ENCODE measurements at places on chromosomes 2 and 18.

- DNase-seq, result no peak
Observed at GRCh38 chr2:73279852-73280251, 4.4 kb downstream of the FBXO41 start.

DNA sequence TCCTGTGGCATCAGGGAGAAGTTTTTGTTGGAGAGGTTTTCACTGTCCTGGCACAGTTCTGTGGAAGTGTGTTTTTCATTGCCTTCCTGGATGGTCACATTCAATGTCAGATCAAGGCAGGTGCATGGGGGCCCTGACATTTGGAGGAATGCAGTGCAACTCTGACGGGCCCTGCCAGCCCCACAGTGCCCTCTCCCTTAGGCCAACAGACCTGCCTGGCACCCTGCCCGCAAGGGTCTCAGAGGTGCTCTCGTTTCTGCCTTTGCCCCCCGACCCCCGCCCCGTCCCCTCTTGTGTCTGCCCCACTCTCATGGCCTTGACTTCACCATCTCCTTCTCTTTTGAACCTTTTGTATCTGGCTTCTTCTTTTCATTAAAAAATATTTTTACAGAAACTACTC, 257.2 kb upstream of the HDAC4 start:
- no peak for DNase-seq

DNA sequence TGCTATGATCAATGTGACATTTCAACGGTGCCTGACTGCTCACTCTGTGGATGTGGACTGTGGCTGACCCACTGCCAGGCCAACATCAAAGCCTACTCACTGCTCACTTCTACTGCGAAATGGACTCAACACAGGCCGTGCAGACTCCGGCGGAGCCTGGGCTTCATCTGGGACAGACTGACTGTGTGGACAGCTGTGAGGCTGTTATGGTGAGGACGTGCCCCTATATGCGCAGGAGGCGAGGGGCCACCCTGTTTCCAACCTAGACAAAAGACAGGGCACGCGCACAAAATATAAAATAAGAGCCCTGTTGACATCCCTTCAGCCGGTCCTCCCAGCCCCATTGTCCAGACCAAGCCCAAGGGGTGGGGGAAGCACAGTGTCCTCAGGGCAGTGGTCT, 514.4 kb upstream of the RAB6C start:
- DNase-seq, result peak; percentile 78

GRCh38 chr18:58196881-58197872, 153.2 kb downstream of the NEDD4L start:
- DNase-seq, result no peak

- DNase-seq, result no peak
Observed at GRCh38 chr18:76874642-76875389, 52.5 kb downstream of the ZNF236 start.

DNA sequence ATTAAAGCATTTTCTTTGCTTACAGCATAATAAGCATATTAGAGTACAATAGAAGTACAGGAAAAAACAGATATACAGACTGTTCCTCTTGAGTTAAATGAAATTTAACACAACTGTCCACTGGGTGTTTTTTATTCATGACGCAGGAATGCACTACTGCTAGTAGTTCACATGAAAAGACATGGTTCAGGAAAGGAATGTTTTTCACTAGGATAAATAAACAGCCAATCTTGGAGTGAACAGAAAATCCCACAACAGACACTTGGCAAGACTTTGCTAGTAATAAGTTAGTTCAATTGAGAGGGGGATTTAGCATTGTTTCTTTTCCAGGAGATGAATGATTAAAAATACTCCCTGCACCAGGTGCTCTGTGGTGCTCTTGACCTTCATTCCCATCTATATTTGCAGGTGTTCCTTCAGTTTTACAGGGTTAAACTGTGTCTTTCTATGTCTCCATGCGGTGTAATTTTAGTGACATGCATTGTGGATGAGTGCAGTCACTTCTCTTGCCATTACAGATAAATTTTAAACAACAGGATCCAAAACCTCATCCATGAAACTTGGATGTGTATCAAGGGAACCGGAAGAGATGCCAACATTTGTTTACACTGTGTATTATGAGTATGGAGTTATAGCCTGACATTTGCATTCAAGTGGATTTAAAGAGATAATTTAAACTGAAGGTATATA, 796.6 kb downstream of the DSC3 start:
- DNase-seq, result no peak

GRCh38 chr2:125983364-125983763, 672.6 kb upstream of the GYPC start:
- no peak for DNase-seq

DNA sequence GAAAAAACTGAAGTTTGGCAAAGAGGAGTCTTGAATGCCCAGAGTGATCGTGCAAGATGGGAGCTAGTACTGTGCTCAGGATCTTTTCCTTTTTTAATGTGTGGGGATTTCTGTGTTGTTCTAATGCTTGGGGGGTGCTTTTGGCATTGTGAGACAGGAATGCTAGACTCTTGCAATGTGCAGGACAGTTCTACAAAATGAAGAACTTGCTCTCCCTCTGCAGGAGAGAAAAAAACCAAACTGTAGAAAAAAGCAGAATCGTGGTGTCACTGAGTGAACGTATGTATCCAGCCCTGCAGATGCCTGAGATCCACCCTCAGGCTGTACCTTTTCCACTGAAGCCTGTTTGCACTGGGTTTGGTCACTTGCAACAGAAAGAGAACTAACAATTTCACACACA, 12.1 kb upstream of the TTC39C start:
- DNase-seq, result peak; percentile 31

- DNase-seq, result no peak
Observed at GRCh38 chr2:163370169-163370886, 365.5 kb downstream of the FIGN start.
